SK-N-DZ (cell line): ENCODE measurements at places on chromosomes 2 and 18.

GRCh38 chr2:241508240-241509154, at the start of gene STK25:
TSS of gene STK25 (minus strand) at chr2:241508584. CDS start at chr2:241508035, 549 bp downstream.
- DNase-seq, result peak; percentile 98

DNA sequence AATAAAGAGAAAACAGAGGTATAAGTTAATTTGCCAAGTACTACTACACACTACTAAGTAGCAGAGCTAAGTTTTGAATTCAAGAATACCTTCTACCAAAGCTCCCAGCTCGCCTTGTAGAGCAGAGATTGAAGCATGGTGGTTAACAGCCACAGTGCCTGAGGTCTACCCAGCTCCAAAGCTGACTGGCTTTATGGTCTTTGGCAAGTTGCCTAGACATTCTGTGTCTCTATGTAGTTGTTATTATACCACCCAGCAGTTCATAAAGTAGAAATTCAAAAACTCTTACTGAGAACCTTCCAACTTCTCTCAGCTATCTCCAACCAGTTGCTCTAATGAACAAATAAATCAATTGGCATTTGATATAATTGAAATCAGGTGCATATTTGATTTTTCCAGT, 87.8 kb downstream of the PDE11A start:
- no peak for DNase-seq

GRCh38 chr2:181183878-181184542, 203.6 kb downstream of the UBE2E3 start:
- DNase-seq, result no peak

- DNase-seq, result no peak
Measured at GRCh38 chr2:180394305-180394704, 387.2 kb upstream of the CWC22 start.

DNA sequence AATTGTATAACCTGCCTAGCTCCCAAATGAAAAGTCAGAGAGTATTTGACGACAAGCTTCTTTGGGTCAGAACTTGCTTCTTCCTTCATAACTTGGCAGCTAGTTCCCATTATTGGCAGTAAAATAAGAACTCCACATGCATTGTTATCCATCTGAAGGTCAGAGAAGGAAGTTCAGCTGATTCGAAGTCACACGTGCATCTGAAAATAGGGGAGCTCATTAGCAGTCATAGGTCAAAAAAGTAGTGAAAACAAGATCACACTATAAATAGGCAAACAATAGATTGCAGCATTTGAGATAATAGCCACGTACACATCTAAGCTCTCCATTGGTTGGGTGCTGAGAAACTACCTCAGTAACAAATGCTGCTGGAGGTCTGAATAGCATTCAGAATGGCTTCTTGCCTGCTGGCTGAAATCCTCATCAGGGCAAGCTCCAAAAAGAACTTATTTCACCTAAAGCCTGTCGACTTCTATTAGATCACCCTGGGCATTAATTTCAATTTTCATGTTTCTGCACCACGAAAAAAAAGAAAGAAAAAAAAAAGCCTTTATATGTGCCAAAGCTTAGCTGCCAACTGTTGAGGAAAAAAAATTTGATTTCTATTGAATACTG, 1492.9 kb upstream of the CELF4 start:
- DNase-seq, result no peak

DNA sequence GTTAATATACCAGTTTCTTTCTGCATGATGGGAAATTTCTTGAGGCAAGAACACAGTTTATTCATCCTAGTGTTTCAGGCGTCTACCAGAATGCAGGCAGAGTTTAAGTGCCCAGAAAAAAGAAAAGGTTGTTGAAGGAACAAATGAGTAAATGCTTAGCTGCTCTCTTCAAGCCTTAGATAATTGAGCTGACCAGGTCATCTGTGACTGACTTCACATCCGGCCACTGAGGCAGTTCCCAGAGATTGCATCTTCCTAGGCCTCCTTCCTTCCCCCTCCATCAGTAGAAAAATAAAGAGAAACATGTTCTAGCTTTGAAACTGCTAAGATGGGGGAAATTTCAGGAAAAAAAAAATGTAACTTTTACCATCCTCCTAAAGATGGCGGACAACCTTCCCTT, 9.4 kb upstream of the TMEM163 start:
- DNase-seq, result no peak

DNA sequence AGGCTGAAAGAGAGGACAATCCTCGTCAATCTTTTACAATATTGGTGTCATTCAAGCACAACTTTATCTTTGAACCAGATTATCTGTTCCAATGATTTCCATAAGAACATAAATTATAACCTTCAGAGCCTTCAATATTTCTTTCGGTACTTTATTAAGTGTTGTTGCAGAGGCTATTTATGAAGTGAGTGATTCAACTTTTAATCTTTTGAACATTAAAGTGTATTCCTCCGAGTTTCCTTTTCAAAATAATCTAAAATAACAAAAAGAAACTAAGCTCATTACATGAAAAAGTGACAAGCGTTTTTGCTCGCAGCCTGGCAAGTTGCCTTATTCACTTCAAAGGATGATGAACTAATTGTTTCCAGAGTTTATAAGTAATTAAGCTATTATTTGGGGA, 149.0 kb downstream of the MEIS1 start:
- no peak for DNase-seq

DNA sequence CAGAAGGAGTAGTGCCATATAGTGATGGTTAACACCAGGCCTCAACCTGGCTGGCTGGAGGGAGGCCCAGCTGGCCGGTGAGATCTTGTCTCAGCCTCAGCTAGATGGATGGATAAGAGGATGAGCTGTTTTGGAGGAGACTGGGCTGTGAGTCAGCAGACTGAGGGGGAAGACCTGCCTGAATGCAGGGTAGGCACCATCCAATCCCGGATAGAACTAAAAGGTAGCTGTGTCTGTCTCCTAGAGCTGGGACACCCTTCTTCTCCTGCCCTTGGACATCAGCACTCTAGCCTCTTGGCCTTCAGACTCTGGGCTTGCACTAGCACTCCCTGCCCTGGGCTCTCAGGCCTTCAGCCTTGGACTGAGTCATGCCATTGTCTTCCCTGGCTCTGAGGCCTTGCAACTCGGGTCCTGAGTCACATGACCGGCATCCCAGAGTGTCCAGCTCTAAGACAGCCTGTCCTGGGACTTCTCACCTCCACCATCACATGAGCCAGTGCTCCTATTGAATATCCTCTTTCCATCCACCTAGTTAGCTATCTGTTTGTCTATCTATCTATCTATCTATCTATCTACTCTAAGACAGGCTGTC, 131.3 kb downstream of the TPO start:
- no peak for DNase-seq

DNA sequence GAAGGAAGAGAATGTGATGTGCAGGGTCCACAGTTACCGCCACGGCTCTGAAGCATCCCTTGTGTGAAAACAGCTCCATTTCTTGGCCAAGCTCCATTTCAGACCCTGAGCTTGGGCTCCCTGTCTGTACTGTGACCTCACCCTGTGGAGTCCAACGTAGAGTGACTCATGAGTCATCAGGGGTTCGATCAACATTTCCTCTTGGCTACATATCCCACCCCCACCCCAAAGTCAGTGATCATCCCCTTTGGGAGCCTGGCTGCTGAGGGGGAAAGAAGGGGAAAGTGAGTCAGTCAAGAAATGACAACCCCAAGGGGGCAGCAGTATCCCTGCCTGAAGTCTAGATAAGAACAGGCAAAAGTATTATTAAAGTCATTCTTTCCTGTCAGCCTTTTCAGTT, 62.2 kb downstream of the PAPOLG start:
- DNase-seq, result no peak
